ENCODE measurements at places on chromosomes 5 and 9.

GRCh38 chr9:109164042-109164441 lies 3.0 kb downstream of the FRRS1L start:
- no peak for DNase-seq

DNA sequence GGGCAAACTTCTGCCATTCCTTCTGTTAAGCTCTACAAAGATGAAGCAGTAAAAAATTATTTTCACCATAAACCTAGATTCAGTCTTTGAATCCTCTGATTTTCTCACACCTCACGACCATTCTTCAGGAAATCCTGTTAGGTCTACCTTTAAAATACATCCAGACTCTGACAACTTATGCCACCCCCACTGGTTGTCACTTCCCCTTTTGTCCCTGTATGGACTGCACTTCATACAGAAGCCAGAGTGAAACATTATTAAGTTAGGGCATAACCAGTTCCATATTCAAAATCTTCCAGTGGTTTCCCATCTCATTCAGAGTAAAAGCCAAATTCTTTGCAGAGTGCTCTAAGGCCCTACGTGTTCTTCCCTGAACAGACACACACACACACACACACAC lies 499.8 kb downstream of the RASEF start:
- no peak for DNase-seq

- DNase-seq: no peak
These were observed 240.1 kb downstream of the DNAH5 start for GRCh38 chr5:13704396-13704795.

DNA sequence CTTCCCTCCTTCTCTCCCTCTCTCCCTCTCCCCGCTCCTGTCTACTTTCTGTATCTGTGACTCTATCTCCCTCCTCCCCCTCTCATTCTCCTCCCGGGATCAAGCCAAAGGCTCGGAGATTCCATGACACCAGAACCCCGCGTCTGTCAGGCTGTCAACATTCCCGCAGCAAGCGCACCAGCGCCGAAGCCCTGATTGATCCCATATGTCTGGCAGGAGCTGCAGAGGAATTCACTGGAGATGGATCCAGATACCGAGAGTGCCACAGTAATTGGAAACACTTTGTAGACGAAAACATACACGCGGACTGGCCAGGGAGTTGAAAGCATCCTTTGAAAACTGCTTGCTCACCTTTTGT lies 300 bp upstream of the SVEP1 start:
- DNase-seq: no peak

GRCh38 chr5:113510836-113511451 lies 2.5 kb upstream of the YTHDC2 start:
- DNase-seq: no peak

DNA sequence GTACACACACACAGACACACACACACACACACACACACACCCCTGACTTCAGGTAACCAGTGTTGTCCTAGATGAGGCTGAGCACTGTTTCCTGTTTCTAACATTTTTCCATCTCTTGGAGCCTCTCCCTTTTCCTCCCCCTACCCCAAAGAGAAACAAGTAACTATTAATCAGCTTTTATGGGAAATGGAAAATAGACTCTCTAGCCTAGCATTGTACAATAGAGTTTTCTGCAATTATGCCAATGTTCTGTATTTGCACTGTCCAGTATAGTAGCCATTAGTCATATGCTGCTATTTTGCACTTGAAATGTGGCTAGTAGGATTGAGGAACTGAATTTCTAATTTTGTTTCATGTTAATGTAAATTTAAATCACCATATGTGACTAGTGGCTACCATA lies 33.1 kb downstream of the RAB3C start:
- no peak for DNase-seq

- no peak for DNase-seq
These were observed 99.3 kb downstream of the GDNF start for GRCh38 chr5:37740331-37741066.

- DNase-seq: no peak
These were observed 341.2 kb downstream of the TRIM32 start for GRCh38 chr9:117028103-117028858.

GRCh38 chr5:87020099-87020934 lies 247.4 kb upstream of the RASA1 start:
- DNase-seq: no peak

GRCh38 chr9:106897751-106898150 lies 34.8 kb downstream of the ZNF462 start:
- DNase-seq: no peak

DNA sequence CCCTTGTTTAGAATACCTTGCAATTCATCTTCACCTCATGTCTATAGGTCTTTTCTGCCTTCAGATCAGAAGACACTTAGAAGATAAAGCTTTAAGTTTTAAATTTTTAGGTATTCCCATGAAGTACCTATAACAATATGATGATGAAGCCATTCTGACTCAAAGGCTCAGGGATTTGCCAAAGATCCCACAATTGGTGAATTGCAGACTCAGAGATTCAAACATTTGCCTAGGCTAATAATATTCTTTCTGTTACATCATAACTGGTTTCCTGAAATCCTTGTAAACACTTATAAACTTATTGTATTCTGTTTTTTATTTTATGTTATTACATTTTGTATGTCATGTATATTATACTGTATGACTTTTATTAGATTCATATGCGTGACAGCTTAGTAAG lies 62.8 kb upstream of the ZFAND5 start:
- no peak for DNase-seq

GRCh38 chr9:14179449-14179848 lies 134.5 kb downstream of the NFIB start:
- DNase-seq: no peak

- DNase-seq: no peak
These were observed 91.9 kb downstream of the EHMT1 start for GRCh38 chr9:137710704-137711103.

DNA sequence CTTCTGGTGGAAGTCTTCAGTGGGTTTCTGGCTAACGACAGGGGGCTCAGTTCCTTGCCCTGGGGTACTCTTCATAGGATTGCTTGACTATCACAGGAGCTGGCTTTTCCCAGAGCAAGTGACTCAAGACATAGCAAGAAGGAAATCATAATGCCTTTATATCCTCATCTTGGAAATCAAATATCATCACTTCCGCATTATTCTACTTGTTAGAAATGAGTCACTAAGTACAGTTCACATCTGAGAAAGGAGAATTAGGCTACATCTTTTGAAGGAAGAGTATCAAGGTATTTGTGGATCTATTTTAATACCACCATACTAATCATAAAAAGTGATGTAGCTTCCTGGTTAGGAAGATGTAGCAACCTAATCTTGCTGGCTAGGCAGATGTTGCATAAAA lies 148.2 kb upstream of the RAI14 start:
- DNase-seq: no peak

GRCh38 chr5:119353686-119354366 lies 2.0 kb upstream of the TNFAIP8 start:
- DNase-seq: no peak

- DNase-seq: no peak
These were observed 7.5 kb upstream of the PRSS3 start for GRCh38 chr9:33787839-33788238.

DNA sequence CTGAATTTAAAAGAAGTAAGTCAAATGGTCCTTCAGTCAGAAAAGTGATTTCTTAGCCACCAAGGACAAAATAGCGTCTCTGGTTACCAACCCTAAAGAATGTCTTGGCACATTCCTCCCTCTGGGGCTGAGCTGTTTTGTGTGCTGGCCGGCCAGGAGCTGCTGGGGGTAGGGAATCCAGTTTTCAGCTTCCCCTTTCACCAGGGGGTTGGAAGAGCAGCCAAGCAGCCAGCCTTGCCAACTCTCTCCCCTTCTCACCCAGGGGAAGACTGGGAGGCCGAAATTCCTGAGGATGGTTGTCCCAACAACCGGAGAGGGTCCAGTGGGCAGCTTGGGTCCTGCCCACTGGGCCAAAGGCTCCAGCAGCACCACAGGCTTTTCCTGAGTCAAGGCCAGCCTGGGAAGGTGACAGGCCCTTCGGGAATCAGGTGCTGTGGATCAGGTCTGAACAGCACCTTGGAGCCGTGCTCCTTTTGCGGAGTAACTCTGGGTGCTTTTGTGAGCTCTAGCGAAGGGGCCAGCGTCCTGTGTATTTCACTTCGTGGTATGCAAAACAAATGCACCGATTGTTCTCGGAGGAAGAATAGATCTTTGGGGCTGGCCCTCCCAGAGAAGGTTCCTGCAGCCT lies 4.2 kb downstream of the WWC1 start:
- DNase-seq: no peak

DNA sequence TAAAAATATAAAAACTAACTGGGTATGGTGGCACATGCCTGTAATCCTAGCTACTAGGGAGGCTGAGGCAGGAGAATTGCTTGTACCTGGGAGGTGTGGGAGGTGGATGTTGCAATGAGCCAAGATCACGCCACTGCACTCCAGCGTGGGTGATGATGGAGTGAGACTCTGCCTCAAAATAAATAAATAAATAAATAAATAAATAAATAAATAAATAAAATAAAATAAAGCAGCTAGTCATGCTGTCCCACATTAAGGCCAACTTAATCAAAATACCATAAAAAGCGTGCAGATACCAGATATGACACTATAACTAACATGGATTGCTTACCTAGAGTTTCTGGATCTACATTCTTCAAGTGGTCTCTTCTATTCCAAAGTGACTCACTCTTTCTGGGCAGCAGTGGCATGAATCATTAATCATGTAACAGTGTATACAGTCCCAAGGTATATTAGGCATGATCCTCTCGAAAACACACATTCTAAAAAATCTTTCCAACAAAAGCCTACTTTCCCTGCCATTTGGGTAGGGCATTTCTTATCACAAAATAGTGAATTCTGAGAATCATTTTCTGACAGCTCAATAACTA lies 187.1 kb downstream of the ELAVL2 start:
- DNase-seq: no peak

- DNase-seq: no peak
These were observed 67.3 kb upstream of the SHISAL2B start for GRCh38 chr5:64622991-64623390.

DNA sequence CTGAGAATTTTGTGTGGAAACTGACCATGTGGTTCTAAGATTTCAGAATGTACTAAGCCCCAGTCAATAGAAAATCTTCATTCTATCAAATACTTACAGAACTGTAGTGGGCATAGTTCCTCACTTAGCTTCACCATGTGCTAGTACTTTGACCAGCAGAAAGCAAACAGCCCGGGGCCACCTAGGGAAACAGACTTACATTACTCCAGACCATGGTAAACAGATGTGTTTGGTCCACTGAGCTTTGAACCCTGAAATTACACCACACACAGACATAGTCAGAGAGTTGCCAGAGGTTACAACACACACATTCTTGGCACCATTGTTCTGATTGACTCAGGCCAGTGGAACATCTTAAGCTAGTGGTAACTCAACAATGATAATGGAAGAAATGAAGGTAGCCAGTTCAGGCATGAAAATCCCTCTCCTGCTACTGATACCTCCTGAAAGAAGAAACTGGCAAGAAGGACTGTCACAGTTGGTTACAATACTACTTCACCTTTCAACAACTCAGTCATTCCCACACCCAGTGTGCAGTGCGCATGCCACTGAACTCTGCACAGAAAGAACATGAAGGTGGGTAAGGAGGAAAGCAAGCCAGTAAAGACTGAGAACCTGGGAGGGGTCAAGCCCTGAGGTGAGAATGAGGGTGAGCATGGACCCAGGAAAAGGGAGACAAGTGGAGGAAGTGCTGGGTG lies 18.7 kb upstream of the LECT2 start:
- no peak for DNase-seq

DNA sequence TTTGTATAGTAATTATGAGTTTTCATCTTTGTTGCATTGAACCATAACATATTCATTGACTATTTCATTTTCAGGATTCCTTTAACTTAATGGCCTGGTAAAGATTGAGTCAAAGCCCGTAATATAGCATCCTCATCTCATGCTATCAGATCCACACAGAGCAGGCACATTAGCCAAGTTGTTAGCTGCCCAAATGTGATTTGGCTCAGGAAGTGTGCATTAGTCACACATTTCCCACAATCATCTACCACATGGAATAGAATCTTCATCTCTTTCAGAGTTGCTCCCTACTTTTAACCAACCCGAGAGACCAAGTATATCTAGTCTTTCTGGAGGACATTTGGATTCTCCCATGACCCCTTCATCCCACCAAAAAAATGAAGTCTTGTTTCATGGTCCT lies 481.0 kb upstream of the PTGER4 start:
- DNase-seq: no peak

DNA sequence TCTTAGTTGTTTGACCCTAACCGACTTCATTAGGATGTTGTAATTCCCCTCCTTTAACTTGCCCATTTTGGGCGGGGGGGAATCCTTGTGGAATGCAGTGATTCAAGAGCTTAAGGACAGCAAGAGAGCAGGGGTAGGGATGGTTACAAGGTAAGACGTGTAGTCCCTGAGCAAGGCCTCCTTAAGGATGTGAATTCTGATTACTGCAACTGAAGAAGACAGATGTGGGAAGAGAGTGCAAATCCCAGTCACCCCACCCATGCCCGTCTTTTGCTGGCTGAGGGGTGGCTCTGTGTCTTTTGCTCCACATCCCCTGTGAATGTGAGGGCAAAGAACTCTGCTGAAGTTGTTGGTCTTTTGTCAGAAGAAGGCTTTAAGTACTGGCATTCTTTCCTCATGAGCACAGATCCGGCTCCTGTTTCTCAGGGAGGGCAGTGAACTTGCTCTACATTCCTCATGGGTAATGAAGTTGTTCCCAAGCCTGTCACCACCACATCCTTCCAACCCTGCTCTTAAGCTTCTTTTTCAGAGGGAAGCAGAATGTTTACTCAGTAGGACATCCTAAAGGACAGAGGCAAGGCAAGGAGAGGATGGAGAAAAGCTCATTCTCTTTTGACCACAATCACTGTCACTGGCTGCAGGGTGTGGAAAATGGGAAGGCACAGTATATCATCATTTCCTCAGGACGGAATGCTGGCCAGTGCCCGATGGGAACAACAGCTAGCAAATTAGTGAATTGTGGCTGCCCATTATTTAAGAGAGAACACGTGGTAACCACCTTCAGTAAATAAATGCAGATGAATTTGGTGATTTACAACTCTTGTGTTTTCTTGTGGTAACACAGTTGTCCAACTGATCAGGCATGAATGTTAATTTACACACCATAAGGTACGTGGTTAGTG lies 61.5 kb downstream of the RAI14 start:
- DNase-seq: no peak

GRCh38 chr5:145975361-145976066 lies 39.1 kb downstream of the SH3RF2 start:
- DNase-seq: no peak

DNA sequence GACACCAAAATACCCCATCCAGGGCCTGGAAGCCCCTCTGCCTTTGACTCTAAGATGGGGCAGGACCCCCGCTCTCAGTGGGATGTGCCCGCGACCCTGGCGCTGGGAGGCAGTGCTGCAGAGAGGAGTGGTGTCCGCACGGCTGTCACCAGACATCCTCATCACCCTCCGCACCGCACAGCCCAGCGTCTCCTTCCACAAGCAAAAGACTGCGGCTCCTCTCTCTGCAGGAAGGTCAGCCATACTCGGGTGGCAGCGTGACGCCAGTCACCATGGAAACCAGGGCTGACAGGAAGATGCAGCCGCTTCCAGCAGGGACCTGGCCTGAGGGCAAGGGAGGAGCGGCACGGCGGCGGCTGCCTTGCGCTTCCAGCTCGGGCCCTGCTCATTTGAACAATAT lies 17.1 kb upstream of the SLC6A3 start:
- no peak for DNase-seq
